ENCODE measurements at places on chromosomes 5 and 9.

GRCh38 chr9:89489548-89490530 is 8.1 kb downstream of the SEMA4D start:
- DNase-seq, result no peak

GRCh38 chr9:135342206-135343130 is 137.1 kb upstream of the PPP1R26 start:
- DNase-seq, result no peak

DNA sequence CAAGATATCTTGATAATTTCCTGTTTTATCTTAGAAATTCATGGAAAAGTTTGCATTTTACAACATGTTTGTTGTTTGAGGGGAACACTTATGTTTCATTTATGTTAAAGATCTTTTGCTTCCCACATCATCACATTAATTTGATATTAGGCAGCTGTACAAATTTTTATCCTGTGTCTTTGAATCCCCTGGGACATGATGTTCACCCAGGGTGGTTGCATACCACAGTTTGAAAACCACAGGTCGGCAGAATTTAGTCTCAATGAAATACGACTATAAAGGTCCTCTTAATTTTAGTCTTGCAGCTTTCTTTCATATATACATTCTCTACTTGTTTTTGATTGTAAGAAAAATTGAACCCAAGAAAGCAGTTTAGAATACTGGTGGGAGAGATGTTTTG is 3.7 kb downstream of the NAA35 start:
- no peak for DNase-seq

GRCh38 chr5:140324041-140324600 is 21.2 kb upstream of the PFDN1 start:
- no peak for DNase-seq

GRCh38 chr9:17752021-17752420 is 173.2 kb downstream of the SH3GL2 start:
- no peak for DNase-seq

GRCh38 chr5:94906750-94907149 is 288.3 kb downstream of the SLF1 start:
- DNase-seq, result no peak

GRCh38 chr5:180156141-180156540 is 52.9 kb downstream of the RASGEF1C start:
- DNase-seq, result no peak

DNA sequence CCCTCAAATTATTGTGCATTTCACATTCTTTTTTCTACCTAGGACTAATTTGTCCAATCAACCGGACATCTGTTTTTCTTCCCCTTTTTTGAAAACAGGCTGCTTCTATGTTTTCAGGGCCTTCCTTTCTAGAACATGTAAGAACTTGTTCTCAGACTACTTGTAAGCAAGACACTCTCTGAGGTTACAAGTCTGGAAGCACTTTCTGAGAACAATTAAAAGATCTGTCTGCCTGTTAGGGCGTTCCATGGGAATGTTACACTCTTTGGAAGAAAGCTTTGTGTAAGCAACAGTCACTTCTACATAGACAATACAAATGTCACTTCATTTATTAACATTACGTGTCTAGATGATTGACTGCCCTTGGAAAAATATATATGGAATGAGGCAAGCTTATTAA is 50.9 kb upstream of the HSPB3 start:
- no peak for DNase-seq

DNA sequence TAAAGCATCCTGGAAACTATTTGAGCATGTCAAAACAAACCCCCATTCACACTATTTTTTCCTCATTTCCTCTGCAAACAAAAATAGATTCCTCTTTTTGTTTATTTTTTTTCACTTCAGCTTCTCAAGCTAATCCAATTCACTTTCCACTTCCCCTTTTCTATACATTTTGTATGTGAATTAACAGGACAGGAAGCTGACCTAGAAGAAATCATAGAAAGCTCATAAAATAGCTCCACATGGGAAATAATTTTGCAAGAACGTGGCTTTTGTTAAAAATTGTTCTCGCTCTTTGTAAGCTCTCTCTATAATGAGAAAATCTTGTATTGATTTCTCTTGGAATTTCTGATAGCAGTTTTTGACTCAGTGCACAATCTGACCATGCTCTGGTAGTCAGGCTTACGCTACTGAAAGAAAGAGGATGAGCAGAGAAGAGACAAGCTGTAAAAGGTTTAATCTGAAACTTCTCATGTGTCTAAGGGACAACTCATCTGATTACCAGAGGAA is 215.8 kb downstream of the ADAMTS12 start:
- peak; percentile 14 for DNase-seq

DNA sequence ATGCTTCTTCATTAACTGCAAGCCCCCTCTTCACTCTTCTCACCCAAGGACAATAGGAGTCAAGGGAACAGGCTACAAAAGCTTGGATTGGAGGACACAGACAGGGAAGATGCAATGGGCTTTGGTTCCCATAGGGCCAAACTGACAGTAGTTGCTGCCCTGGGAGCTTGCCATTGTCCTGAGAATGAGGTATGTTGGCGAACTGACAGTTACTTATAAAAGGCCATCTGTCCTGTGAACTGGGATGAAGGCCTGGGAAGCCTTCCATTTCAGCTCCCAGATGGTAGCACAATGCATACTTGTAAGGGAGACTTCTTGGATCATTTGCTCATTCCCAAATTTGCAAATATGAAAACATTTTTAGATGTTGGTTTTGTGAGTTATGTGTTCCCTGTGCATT is 88.9 kb downstream of the SNCAIP start:
- no peak for DNase-seq

DNA sequence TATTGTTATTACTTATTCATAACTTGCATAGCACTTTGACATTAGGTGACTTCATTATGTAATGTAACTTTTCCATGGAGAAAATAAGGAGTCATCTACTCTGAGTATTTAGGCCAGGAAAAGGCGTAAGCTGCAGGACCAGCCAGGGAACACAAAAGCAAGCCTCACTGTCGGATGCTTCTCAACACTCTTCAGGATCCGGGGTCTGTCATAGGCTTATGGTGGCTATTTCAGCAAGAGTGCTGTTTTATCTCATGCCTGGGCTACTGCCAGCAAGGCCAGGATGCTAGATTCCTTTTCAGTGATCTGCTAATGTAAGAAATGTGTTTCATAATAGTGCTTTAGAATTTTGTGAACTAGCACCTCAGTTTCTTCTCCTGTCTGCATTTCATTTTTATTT is 162.4 kb downstream of the CHSY3 start:
- no peak for DNase-seq

DNA sequence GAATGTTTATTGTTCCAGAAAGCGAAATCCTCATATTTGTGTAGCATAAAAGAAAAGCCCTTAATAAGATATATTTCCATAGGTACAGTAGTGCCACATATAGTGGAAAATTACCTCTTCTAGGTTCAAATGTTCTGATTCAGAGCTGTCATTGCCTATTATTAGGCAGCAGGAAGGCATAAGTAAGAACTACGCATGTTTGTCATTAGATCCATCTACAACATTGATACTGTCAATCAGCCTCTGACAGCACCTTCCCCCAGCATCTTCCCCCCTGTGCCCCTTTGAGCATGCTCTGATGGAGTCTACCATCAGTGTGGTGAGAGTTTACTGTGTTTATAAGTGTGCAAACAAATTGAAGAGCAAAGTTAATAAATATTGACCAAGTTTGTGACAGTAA is 816.1 kb downstream of the TLE4 start:
- no peak for DNase-seq

GRCh38 chr5:164475339-164475977 is 970.0 kb downstream of the MAT2B start:
- DNase-seq, result no peak

DNA sequence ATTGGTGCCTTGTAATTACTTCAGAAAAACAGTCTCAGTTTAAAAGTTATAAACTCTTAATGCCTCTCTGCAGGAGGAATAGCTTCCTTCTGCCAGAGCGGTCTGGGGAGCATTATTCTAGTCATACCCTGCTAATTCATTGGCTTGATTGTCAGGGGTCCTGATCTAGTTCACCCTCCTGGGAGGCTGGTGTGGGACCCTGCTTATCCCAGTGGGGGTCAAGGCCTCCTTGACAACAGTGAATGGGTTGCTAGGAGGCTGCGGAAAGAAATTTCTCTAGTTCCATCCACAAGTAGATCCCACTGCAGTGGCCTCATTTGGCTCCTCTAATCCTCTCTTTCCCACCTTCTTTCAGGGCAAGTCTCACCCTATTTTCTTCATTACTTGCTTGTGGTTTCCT is 105.7 kb downstream of the TMC1 start:
- no peak for DNase-seq

GRCh38 chr5:57889558-57889957 is 406.9 kb upstream of the ACTBL2 start:
- no peak for DNase-seq

- DNase-seq, result no peak
Measured at GRCh38 chr5:60503771-60504170, 196.2 kb downstream of the DEPDC1B start.

DNA sequence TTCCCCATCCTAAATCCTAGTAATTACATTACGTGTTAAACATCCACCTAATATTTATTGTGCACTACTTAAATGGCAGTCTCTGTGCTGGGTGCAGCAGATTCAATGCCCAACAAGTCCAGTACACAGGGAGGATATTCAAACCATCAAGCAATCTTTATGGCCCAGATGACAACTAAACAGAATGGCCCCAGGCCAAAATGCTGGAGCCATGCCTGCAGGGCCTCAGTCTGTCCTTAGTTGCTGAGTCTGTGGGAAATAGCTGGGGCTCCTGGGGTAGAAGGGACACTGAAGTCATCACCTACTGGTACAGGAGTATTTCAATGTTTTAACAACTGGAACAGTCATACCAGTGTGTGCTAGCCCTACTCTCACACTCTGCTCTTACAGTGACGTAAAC is 153.5 kb downstream of the ZNF608 start:
- DNase-seq, result no peak

DNA sequence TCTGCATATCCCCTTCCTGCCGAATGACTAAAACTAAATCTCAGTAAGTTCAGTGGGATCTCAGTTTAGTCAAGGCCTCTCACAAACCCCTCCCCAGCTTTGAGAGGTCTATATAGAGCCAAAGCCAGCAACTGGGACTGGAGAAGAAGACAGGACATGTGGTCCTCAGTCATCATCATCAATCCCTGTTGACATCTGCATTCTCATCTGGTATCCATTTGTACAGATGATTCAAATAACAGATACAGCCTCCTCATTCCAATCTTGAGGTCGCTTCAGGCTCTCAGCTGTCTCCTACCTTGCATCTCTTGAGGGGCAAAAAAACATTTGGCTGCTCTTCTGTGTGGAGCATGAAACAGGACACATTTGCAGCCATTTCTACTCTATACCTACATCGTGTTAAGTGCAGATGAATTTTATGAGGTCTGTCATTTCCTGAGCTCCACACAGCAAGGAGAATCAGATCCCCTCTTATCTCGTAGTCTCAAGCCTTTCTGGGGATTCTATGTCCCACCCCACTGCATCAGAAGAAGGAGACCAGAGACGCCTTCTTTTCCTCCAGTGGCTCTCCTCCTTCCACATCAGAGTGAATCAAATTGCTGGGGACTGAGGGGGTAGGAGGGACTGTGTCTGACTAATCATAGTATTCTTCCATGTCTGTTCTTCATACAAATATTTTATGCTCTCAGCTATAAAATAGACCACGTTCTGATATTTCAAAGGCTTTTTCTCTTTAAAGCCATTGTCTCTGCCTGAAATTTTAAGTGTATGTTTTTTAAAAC is 4.7 kb upstream of the RECK start:
- no peak for DNase-seq

DNA sequence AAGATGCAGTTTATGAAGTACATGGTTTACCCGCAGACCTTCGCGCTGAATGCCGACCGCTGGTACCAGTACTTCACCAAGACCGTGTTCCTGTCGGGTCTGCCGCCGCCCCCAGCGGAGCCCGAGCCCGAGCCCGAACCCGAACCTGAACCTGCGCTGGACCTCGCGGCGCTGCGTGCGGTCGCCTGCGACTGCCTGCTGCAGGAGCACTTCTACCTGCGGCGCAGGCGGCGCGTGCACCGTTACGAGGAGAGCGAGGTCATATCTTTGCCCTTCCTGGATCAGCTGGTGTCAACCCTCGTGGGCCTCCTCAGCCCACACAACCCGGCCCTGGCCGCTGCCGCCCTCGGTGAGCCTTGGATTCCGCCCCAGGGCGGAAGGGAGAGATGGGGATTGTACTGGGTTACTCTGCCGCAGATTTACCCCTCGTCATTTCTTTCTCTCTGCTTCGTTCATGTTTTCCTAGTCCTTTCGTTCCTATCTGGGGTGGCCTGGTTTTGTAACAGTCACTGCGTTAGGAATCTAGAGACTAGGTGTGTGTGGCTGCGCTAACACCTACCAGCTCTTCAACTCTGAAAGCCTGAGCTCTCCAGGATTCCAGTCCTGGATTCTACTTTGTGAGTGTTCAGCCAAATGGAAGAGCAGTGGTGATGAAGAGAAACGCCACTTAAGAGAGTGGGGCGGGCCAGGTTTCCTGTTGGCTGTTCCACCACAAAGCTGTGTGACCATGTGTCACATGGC is 638 bp downstream of the MRPS30 start:
- peak; percentile 78 for DNase-seq

GRCh38 chr5:139726248-139726647 is 69.4 kb upstream of the PSD2 start:
- peak; percentile 93 for DNase-seq

- no peak for DNase-seq
Measured at GRCh38 chr9:125966959-125967711, 220.0 kb downstream of the PBX3 start.

Measured in RPMI8226 (cell line).